ENCODE measurements at places on chromosomes 12 and 14. TPM values are rescaled to one million over a fixed set of nuclear protein-coding genes. Genes with fewer than 3 reads are reported as not detected.

DNA sequence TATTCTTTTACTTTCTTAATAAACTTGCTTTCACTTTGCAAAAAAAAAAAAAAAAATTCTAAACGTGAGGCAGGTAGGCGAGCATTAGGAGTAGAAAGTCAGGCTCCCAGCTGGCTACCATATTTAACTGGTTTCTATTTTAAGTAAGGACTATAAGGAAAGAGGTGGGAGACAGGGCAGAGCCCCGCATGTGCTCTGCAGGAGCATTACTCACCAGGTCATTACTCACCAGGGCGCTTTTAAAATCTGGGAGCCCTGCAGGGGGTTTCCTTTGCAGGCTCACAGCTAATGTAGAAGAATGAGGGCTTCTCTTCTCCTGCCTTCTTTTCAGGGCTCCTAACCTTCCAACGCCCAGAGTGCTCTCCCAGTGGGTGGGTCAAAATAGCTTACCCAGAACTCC, 14.0 kb upstream of the DPF3 start:
- no peak for DNase-seq

GRCh38 chr14:30296931-30297405, 262.0 kb upstream of the G2E3 start:
- DNase-seq = no peak

GRCh38 chr12:123966596-123966995, 6.0 kb downstream of the CCDC92 start:
- DNase-seq = no peak

DNA sequence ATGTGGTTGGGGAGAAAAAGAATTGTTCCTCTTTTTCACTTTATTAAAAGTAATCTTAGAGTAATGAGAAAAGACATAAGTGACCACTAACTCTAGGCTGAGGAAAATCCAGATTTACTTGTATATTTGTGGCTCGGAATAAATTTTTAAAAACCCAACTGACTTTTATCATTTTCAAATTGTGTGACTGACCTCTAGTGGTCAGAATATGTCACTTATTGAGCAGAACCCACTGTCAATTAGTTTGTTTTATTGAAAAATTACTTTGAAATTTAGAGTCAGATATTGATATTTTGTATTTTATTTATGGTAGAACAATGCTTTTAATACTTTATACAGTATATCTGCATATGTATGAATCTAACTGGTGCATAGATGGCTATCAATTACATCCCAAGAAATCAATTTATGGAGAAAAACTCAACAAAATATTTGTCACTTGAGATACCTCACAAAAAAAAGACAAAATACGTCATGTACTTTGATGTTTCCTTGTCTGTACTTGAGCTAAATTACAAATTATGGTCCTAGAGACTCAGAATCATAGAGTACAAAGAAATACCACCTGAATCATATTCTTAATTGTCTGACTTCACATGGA, 229.4 kb downstream of the CNTN1 start:
- DNase-seq = no peak

- DNase-seq = no peak
Observed at GRCh38 chr14:58637040-58637390, 747 bp upstream of the DACT1 start.

DNA sequence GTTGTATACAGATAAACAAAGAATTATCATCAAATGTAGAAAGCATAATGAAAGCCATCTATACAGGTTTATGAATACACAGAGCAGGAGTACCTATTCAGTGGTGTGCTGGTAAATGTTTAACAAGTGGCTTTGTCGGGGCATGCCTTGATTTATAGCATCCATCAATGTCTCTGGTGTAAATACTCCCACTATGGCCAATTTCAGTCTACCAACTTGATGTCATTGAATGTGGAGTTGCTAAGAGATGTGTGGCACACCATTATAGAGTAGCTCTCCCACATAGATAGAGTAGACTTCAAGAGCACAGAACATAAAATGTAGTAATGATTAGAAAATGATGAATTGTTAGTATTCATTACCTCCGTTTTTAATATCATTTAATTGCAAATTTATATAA, 9.3 kb downstream of the GRIP1 start:
- no peak for DNase-seq

GRCh38 chr12:6854036-6854435, 2.1 kb downstream of the USP5 start:
- DNase-seq = no peak

DNA sequence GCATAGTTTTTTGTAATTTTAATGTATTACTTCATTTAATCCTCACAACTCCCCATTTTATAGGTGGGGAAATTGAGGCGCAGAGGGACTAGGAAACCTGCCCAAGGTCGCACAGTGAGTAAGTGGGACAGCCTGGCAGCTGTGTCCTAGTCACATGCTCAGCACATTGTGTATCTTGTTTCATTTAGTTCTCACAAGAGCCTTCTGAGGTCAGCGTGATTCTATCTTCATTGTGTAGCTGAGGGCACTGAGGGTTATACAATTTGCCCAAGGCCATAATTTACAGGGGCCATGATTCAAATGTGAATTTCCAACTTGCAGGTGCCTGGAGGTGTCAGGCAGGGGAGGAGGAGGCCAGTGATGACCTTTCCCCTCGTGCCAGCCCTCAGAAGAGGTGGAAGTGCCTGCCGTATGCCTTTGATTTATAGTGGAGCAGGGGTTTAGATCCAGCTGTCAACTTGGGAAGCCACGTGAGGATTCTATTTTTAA, 30.3 kb upstream of the SMOC1 start:
- DNase-seq = no peak

GRCh38 chr12:50537538-50537919, 32.7 kb downstream of the DIP2B start:
- DNase-seq = no peak

GRCh38 chr14:89650077-89650978, 233.3 kb upstream of the FOXN3 start:
- DNase-seq = no peak

The CCDC175 gene
- 1.6 TPM for total RNA-seq

The NRDE2 gene
- total RNA-seq = 31.5 TPM

The OSBPL8 gene
- total RNA-seq = 26.3 TPM

The SLC8A3 gene
- 0.41 TPM for total RNA-seq

The CHFR gene
- total RNA-seq = 50.7 TPM

The NCOR2 gene
- 159 TPM for total RNA-seq

All from mucosa of descending colon (tissue), 3 donors.